ENCODE measurements at places on chromosomes 4 and X.

DNA sequence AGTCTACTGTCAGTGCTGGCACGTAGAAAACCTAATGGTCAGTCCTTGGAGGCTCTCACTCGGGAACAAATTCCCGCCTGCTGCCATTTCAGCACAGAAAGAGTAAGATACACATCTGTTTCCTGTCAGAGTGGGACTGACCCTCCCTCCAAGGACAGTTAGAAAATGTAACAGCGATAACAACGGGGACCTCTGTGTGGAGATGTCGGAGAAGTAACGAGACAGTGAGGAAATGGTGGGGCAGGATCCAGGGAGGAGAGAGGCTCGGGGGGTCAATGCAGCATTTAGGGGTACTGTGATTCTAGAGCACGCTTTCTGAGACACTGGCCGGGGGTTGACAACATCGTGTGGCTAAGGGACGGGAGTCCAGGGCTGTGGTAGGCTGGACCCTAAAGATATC is 36.0 kb upstream of the SORCS2 start:
- no peak for DNase-seq

- no peak for DNase-seq
Observed at GRCh38 chrX:479273-479981, 92.7 kb upstream of the PPP2R3B start.

- DNase-seq: no peak
Observed at GRCh38 chr4:26294904-26295303, 25.9 kb upstream of the RBPJ start.

DNA sequence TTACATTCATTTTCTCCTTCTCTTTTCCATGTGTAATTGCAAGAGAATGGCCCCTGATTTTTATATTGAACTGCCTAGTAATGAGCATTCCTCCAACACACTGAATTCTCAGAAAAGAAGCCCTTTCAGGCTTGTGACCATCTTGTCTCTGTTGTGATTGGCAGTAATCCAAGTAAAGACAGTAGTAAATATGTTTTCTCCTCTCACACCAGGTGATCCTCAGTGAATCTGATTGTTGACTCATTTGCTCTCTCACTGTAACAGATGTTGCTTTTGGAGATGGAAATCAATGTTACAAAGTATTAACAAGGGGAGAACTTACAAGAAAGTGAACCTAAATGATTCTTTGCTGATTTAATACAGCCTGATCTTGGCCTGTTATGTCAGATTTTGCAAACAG is 271.0 kb downstream of the AFF2 start:
- no peak for DNase-seq

GRCh38 chr4:184066584-184067300 is 150.9 kb downstream of the ENPP6 start:
- no peak for DNase-seq

DNA sequence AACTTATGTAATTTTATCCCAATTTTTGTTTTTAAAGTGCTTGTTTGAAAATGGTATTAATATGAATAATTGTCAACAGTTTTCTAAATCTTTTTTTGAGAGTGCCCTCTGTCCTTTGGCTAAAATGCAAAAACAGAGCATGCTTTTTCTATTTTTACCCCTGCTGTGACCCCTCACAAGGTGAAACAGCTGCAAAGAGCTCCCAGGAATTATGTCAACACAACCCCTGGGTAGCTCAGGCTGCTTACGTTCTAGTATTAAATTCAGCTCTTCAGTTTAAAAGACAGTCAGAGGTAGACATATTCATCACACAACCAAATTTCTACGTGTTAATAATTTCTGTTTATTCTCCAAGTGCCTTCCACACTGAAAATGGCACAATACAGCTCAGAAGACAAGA is 367.5 kb downstream of the PRDM5 start:
- no peak for DNase-seq

- no peak for DNase-seq
Observed at GRCh38 chrX:50838820-50839600, 25.0 kb upstream of the SHROOM4 start.

DNA sequence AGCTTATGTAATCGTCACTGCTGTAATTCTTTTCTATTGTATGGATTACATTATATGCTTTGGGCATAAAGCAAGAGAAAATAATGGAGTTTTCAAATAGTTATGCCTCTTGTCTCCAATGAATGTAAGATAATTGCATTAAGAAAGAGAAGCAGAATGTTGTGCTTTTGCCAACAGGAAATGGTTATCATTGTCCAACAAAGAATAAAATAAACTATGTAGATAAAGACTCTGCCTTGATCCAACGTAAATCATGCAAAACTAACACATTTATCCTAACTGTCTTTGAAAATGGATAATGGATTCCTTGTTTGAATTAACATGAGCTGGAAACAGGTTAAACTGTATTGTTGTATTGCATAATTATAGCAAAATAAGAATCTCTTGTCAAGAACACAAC is 1709.0 kb downstream of the PCDH7 start:
- no peak for DNase-seq

DNA sequence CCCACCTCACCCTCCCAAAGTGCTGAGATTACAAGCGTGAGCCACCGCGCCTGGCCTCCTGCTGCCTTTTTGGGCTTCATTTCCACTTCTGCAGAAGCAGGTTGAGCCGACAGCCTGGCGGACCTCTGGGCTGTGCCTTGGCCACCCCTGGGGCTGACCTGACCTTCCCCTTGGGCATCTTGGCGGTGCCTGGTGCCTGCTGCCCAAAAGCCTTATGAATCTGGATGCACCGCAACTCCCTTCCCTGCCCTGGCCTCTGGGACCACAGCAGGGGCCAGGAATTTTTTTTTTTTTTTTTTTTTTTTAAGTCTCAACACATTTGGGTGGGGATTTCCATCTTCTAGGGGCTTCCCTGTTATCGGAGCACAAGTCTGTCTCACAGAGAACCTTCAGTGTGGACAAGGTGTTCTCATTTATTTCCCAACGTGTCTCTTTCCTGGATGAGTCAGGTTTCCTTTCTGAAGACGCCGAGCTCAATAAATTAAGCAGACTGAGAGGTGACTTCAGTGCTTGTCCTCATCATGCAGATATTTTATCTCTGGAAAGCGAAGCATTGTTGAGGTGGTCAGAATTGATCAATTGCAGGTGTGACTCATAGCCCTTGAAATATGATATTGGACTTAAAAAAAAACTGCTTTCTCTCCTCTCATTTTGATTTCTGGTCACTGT is 79.7 kb downstream of the SHROOM2 start:
- no peak for DNase-seq

- no peak for DNase-seq
Observed at GRCh38 chrX:141220342-141221008, 21.8 kb downstream of the SPANXC start.

DNA sequence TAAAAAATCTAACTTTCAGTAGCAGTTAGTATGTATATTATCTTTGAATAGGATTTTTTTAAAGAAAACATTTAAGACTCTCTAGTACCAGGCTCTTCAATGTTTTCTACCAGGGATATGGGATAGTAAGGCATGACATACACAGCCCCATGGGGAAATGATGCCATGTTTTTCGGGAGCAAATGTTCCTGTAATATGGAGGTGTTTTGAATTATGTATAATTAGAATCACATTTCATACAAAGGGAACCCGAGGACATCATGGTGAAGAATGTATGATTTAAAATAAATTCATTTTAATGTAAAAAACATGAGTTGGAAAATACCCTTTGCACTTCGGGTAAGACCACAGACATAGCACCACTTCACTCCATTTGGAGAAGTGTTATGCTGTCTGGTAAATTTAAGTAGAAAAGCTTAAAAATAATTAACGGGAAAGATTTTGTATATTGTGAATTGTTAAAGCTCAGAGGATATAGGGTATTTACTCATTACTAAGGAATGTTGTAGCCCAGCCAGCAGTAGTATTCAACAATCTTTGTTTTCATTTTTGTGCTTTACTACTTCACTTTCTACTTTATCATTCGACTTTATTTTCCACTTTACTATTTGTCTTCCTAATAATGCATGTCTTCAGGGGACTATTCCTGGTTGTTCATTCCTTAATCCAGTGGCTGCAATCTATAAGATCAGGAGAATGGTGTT is 2050.7 kb downstream of the ARAP2 start:
- DNase-seq: no peak

DNA sequence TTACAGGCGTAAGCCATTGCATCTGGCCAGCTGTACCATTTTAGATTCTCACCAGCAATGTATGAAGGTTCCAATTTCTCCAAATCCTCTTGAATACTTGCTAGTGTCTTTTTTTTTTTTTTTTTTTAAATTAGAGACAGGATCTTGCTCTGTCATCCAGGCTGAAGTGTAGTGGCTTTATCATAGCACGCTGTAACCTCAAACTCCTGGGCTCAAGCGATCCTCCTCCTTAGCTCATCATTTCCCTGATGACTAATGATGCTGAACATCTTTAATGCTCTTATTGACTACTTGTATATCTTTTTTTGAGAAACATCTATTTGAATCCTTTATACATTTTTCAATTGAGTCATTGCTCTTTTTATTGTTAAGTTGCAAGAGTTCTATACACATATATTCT is 40.3 kb downstream of the HDAC8 start:
- no peak for DNase-seq

DNA sequence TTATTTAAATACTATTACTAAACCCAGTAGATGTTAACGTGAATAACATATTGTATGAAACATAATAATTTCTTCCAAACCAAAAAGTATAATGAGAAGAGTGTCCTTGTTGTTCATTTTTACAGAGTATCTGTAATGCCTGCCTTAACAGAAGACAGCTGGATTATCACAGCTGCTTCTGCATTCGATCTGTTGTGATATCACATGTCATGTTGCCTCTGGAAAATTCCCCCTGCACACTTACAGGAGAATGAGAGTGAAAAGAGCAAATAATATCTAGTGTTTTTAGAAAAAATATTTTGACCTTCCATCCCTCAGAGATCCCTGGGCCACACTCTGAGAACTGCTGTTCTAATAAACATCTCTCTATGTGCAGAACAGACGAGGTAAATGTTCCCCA is 240.1 kb upstream of the NOCT start:
- DNase-seq: no peak

- no peak for DNase-seq
Observed at GRCh38 chr4:159594576-159594975, 491.7 kb downstream of the RAPGEF2 start.

- no peak for DNase-seq
Observed at GRCh38 chr4:108393890-108394472, 225.2 kb upstream of the LEF1 start.

DNA sequence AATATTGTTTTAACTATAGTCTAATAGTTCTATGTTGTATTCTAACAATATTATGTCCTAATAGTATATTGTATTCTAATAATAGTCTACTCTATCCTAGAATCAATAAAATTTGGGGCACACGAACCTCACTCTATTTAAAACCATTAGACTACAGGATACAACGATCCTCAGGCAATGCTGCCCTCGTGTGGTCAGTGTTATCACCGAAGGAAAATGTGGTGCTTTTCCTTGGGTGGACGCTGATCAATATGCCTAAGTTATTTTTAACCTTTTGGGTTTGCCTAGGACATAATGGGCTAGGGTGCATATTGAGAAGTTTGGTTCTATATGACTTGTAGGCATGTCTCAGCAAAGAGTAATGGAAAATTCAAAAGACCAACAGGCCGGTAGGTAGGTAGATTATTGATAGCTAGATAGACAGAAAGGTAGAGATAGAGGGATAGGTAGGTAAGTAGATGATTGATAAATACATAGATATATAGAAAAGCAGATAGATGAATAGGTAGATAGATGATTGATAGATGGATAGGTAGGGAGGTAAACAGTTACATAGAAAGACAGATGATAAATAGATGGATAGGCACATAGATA is 75.1 kb downstream of the PRKX start:
- peak; percentile 5 for DNase-seq

DNA sequence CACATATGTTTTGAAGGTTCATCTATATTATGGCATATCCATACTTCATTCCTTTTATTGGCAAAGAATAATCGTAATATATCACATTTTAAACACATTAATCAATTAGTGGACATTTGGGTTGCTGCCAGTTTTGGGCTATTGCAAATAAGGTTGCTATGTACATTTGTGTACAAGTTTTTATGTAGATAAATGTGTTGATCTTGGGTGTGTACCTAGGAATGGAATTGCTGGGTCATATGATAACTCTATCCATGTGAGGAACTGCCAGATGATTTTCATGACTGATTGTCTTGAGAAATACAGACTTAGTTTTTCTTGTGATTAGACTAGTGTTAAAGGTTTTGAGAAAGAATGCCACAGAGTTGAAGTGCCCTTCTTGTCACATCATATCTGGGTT is 99.2 kb upstream of the RAB40AL start:
- no peak for DNase-seq

- DNase-seq: no peak
Observed at GRCh38 chr4:21535898-21536297, 412.7 kb downstream of the KCNIP4 start.

DNA sequence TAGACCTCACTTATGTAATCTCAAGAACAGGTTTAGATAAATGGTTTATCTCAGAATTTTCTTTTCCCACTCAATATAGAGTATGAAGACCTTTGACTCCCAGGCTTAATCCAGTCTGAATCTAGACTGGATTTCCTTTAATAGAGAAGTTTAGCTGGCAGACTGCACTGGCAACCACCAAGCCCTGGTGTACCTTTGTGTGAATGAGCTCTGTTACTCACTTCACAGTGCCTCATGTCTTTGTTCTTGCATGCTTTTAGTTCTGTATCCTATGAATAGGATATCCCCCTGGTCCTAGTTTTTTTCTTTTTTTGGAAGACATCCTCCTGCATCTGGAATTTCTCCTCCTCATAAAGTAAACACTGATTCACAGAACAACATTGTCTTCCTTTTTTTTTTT is 53.2 kb upstream of the MCUB start:
- DNase-seq: no peak

- DNase-seq: no peak
Observed at GRCh38 chrX:6021316-6022091, 207.2 kb downstream of the NLGN4X start.

DNA sequence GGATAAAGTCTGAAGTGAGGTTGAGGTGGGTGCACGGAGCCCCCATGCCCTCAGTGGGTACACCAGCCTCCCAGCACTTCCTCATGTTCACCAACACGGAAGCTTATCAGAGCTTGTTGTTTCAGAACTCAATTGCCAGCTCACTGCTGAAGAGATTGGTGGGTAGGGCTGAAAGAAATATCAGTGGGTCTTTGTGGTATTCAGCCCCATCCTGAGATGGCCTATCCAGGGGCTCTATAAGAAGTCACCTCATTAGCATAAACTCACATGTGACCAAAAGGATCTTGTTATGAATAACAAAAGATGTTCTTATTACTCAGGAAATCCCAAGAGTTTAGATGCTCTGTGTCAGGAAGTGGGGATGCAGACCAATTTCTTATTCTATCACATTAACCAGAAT is 177.3 kb downstream of the ARHGAP10 start:
- DNase-seq: no peak

- no peak for DNase-seq
Observed at GRCh38 chr4:22471419-22471818, 44.4 kb downstream of the ADGRA3 start.

GRCh38 chr4:1968686-1969295 is 40.0 kb downstream of the NELFA start:
- no peak for DNase-seq

DNA sequence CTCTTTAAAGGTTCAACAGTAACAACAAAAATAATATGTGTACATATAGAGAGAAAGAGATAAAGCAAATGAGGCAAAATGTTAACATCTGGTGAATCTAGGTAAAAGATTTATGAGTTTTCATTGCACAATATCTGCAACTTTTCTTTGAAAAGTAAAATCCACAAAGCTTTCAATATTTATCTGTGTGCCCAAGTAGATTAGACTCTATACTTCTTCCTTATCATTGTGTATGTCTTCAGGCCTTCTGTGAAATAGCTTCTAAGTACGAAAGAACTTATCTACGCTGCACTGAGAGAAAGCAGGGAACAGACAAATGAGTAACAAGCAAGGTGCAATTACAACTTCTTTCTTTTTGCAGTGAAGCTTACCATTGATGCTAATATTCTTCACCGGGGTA is 81.6 kb downstream of the NPNT start:
- no peak for DNase-seq

Data from NCI-H2171 (cell line).